ENCODE measurements at places on chromosomes 6 and 20.

GRCh38 chr20:32191873-32192272 lies 15.7 kb downstream of the PLAGL2 start:
- DNase-seq: no peak

DNA sequence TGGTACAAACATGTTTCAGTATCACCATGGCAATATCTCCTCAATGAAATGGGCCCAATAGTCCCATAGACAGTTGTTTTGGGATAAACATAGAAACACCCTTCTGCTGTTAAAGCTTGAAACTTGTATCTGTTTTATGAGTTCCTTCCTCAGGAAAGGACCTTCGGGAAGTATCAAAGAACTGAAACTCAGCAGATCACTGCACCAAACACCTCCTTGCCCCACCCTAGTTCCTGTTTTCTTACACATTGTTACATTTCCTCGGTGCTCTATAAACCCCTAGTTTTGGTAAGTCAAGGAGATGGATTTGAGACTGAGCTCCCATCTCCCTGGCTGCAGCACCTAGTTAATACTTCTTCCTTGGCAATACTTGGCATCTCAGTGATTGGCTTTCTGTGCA lies 73.8 kb upstream of the ECI2 start:
- no peak for DNase-seq

GRCh38 chr6:130412556-130413290 lies 46.9 kb downstream of the TMEM200A start:
- no peak for DNase-seq

- no peak for DNase-seq
Observed at GRCh38 chr6:136037876-136038460, 186.5 kb downstream of the PDE7B start.

- no peak for DNase-seq
Observed at GRCh38 chr6:70221025-70221714, 81.7 kb downstream of the COL9A1 start.

DNA sequence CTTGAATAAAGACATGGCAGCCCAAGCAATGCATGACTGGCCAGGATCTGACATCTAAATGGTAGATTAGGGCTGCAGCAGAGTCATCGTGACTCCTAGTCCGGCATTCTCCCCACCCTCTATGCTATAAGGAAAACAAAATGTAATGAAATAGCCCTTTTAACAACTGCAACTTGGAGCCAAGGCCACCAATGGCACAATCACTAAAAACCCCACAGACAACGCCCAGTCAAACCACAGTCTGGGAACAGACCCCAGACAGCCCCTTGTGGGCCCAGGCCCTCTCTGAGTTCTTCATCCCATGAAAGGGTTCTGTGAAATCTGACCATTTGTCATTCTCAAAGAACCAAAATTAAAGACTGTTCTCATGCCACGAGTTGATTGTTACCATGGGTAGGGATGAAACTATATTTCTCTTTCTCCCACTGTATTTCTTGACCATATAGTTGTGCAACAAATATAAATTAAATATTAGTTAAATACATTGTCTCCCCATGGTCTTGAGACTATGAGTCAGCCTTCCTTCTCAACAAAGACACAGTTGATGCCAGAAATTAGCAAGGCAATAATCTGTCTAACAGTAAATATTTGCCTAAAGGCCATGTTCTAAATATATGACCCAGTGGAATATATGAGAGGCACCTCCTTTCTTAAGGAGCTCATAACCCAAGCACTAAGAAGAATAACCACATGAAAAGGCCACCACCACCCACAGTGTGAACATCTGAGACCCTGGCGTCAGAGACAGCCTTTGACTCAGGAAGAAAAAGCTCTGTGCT lies 85.6 kb upstream of the SSTR4 start:
- no peak for DNase-seq

GRCh38 chr6:116447052-116447451 lies 14.1 kb upstream of the CALHM6 start:
- no peak for DNase-seq
